Foreskin keratinocyte (primary cell): ENCODE measurements at places on chromosomes 3 and 15.

GRCh38 chr15:83322061-83322460, 37.6 kb upstream of the BNC1 start:
- peak; percentile 97 for DNase-seq

DNA sequence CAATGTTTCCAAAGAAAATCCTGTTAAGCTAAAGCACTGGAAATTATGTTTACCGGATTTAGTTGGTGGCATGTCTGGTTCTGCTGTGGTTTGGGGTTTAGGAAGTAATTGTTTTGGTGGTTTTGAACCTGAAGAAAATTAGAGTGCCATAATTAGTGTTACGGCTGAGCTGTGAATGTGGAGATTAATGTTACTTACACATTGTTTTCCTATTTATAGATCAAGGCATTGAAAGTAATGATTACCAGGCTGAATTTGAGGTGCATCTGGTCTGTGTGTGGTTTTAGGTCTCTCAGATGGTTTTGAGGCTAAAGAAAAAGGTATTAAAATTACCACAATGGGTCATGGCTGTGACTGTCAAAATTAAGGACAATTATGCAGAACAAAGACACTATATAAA, 128.9 kb downstream of the TFG start:
- no peak for DNase-seq

DNA sequence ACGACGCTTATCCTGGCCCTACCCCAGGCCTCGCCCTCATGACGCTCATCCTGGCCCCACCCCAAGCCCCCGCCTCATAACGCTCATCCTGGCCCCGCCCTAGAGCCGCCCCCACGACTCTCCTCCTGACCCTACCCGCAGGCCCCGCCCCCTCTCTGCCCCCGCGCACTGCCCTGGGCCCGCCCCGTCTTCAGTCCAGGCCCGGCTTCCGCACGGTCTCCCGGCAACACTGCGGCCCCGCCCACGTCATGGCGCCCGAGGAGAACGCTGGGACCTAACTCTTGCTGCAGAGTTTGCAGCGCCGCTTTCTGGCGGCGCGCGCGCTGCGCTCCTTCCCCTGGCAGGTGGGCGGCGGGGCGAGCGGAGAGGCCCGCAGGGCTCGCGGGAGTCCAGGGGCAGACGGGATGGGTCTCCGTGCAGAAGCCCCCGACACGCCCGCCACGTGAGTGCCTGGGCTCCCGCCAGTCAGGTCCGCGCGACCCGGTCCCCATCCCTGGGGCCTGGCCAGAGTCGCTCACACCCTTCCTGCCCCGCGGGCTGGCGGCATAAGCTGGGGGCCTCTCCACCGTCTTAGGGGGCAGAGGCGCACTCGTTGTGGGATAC, 52.5 kb upstream of the ROPN1B start:
- DNase-seq: peak; percentile 70

DNA sequence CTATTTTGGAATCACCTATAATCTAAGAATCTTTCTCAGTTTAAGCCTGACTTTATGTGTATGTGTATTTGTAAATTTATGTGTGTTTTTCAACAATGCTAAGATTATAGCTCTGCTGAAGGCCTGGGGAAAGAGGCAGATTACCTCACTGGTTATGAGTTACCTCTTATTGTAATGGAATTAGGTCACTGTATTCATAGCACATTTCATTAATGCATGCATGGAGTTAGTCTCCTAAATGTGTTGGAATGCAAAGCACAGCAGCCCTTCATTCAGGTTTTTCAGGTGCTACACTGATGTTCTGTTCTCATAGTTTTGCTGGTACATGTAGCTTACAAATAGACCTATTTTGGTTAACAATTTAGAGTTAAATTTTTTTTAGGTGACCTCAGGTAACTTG, 9.5 kb downstream of the GPR87 start:
- DNase-seq: peak; percentile 74

DNA sequence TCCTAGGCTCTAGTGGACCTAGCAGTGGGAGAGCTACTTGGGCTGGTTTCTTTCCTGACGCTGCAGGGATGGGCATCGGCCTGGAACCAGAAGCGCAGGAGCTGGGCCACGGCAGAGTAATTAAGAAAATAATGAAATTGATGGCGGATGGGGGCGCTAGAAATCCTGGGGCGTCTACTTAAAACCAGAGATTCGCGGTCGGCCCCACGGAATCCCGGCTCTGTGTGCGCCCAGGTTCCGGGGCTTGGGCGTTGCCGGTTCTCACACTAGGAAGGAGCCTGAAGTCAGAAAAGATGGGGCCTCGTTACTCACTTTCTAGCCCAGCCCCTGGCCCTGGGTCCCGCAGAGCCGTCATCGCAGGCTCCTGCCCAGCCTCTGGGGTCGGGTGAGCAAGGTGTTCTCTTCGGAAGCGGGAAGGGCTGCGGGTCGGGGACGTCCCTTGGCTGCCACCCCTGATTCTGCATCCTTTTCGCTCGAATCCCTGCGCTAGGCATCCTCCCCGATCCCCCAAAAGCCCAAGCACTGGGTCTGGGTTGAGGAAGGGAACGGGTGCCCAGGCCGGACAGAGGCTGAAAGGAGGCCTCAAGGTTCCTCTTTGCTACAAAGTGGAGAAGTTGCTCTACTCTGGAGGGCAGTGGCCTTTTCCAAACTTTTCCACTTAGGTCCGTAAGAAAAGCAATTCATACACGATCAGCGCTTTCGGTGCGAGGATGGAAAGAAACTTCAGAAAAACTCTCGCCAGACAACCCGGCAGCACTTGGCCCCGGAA, 6.1 kb downstream of the SOX14 start:
- no peak for DNase-seq

- DNase-seq: no peak
Observed at GRCh38 chr3:88343264-88343663, 193.5 kb downstream of the C3orf38 start.

DNA sequence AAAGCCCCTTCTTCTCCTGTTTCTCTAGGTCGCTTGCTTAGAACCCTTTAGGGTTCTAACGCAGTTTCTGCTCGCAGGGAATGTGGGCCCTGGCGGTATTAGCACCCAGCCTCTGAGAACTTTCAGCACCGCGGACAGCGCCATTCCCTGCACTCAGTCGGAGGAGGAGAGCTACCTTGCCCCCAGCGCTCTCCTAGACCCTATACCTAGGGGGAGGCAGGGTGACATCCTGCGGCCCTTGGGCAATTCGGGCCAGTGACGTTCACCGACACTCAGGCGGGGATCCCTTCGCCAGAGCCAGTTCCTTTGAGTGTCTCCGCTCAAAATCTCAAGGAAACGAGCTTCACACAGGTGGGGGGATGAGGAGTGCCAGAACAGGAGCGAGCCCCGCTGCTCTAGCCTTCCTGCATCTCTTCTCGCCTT, 1.3 kb downstream of the SLC7A14 start:
- DNase-seq: peak; percentile 43

- DNase-seq: peak; percentile 8
Observed at GRCh38 chr3:45330510-45331295, 57.7 kb upstream of the LARS2 start.

- DNase-seq: no peak
Observed at GRCh38 chr3:13081603-13082360, 8.6 kb upstream of the IQSEC1 start.

- no peak for DNase-seq
Observed at GRCh38 chr15:26007151-26007550, 144.0 kb upstream of the ATP10A start.

DNA sequence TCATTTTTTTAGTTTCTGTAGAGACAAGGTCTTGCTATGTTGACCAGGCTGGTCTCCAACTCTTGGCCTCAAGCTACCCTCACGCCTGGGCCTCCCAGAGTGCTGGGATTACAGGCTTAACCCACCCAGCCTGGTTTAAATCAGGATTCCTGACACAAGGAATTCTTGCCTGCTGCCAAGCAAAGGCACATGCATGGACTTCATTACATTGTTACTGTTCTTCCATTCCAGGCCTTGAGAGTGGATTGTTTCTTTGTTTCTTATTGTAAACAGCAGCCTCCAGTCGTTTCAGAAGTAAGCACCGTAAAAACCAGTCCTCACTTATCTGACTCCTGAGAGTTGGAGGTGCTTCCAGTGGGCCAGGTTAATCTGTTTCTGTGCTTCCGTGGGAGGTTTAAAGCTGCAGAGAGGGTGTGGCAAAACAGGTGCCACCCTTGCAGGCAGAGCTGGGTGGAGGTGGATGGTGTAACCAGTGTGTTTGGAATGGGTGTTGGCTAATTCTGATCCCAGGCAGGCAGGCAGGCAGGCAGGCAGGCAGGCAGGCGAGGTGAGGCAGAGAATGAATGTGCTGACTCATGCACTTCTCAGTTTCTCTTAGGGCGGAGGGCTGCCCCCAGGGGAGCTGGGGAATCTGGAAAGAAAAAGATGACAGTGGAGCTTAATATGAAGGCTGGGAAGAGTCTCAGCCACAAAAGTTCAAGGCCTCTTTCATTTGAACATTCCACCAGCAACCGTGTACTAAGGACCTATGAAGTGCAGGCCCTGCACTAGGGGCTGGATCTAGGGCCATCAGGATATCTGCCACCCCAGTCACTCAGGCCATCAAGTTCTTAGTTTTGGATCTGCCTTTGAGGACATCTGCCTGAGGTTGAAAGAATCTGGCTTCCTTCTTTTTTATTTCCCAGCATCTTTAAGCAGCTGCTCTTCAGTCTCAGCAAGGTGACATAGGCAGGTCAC, 37.0 kb upstream of the CDCP1 start:
- peak; percentile 93 for DNase-seq

DNA sequence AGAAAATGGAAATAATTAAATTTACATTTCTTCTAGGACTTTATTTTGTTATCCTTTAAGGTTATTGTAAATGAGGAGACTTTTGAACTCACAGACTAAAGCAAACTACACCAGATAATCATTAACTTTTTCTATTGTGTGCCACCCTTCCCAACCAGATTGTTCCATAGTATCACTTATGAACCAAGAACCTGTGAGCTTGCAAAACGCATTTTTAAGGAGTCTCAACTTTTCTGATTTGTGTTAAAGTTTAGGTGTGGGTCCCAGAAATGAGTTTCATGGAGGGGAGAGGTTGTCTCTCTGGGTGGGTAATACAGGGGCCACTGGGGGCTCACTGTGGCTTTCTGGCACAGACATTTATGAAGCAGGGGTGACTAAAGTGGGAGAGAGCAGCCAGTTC, 75.7 kb downstream of the IGF1R start:
- no peak for DNase-seq

DNA sequence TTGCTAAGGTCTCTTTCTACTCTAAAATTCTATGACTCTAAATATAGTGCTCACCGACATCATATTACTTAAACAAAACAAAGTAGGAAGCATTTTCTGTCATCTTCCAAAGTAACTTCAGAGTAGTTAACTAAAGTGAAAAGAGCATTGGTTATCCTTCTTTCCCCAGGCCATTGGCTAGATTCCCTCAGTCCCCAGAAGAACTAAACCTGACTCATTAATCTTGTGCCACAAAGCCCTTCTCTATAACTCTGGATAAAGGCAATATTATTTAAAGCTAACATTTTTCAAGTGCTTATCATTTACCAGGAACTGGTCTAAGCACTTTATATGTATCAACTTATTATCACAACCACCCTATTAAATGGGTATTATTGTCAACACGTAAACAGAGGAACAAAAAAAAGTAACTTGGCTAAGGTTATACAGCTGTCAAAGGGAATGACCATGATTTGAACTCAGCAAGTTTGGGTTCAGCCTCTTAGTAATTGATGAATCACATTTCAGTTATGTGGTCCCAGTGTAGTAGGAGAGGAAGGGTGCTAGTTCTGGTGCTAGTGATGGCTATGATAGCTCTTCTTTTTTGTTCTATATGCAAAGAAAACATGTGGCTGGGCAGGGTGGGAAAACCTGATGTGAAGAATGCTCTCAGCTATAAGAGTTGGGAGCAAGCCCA, 304.9 kb downstream of the FGF12 start:
- DNase-seq: peak; percentile 65

- DNase-seq: peak; percentile 60
Observed at GRCh38 chr3:46112296-46112695, 85.0 kb upstream of the XCR1 start.

GRCh38 chr15:41061667-41062066, 54.4 kb downstream of the INO80 start:
- no peak for DNase-seq

GRCh38 chr15:88029696-88030095, 226.8 kb downstream of the NTRK3 start:
- no peak for DNase-seq

DNA sequence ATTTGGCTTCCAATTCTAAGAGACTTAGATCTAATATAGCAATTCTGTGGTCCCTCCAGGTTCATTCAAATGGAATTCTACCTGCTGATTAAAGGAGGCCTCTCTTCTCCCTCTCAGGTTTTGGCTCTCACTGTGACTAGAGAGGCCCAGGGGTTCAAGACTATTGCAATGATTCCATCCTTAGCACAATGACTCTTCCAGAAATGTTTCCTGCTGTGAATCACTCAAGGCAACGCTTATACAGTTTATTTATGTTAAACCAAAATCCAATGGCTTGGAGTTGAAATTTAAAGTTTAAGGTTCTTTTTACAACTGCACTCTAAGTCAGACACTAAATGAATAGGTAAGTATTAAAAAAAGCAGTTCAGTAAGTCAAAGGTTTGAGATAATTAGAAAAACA, 39.9 kb downstream of the IFT57 start:
- DNase-seq: no peak

DNA sequence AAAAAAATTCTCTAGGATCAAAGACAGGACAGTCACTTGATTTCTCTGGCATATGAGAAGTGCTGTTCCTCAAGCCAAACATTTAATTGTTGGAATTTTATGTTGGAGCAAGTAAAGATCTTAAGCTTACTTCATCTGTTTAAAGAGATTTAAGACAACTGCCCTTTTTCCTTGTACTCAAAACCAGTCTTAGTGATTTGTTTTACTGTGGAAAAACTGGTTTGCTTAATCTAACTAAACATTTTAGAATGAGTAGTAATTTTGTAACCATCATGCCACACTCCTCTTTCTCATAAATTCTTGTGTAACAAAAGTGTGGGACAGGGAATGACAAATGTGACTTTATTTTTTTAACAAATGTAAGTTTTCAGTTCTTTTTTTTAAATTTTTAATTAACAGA, 18.4 kb downstream of the PRKCI start:
- no peak for DNase-seq

GRCh38 chr15:78853500-78853899, 19.2 kb upstream of the MORF4L1 start:
- no peak for DNase-seq

DNA sequence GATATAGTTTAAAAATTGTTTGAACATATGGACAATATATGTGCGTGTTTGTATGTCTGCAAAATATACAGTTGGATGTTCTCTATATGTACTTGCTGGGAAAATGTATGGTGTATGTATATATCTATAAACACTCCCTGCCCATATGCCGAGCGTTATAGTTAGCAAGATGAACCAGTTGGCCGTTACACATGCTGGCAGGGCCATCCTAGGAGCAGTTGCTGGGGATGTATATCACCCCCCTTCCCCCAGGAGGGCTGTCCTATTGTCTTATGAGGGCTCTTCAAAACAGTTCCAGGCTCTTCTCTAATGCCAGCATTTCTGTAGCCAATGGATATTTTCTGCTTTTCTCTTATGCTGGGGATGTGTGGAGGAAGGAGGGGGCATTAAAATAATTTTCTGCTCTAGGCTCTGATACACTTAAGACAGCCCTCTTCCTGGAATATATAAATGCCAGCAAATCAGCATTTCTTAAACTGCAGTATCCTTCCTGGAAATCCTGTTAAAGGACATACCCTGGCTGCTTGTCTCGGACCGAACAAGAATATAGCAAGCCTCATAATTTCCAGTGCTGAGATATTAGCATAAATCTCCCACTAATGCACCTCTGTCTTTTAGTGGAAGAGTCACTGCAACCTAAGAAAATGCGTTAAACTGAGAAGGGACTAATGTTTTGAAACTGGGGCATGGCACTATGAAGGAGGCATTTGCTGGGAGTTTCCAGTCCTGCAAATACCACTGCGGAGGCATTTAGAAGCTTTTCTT, 134.4 kb downstream of the MDFIC2 start:
- no peak for DNase-seq
